Stimulated activated CD4-positive, alpha-beta T cell treated with anti-CD3 and anti-CD28 coated beads, Interleukin-1b, Interleukin-23, amount 100 ng/mL, for 4 hours (primary cell): ENCODE measurements at places on chromosomes 6 and 20.

GRCh38 chr6:33654831-33655554 lies 33.9 kb downstream of the ITPR3 start:
- no peak for DNase-seq

- DNase-seq = no peak
Observed at GRCh38 chr6:102761872-102762271, 1368.4 kb downstream of the GRIK2 start.

GRCh38 chr20:46013829-46014516 lies 5.3 kb downstream of the MMP9 start:
- peak; percentile 65 for DNase-seq

DNA sequence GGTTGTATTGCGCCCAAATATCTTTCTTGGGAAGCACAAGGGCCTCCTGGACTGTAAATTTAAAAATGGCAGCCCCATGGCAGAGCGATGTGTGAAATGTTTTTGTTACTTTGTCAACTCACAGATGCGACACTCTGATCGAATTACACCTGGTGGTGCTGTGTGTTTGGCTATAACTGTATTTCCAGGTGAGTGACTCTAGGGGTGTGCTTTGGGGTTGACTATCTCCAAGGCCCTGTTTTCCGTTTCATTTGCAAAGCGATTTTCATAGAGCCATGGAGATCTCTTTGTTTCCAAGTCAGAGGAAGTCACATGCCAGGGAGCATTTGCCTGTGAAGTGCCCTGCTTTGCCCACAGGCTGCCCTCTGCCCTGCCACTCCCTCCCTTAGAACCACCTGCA lies 93.5 kb downstream of the CDC5L start:
- no peak for DNase-seq

DNA sequence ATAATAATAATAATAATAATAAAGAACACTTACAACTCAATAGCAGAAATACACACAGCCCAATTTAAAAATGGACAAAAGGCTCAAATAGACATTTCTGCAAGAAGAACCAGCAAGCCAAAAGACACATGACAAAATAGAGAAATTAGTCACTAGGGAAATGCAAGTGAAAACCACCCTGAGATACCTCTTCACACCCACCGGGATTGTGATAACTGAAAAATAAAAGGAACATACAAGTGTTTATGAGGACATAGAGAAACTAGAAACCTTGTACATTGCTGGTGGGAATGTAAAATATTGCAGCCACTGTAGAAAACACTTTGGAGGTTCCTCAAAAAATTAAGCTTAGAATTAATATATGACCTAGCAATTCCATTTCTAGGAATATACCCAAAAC lies 59.2 kb downstream of the ZDHHC14 start:
- DNase-seq = no peak

- no peak for DNase-seq
Observed at GRCh38 chr6:128882991-128883611, at the start of gene LAMA2. Gene LAMA2 (plus strand): TSS chr6:128883138. CDS start chr6:128883246, 108 bp downstream.

- no peak for DNase-seq
Observed at GRCh38 chr6:48641544-48641943, 530.5 kb upstream of the PTCHD4 start.

DNA sequence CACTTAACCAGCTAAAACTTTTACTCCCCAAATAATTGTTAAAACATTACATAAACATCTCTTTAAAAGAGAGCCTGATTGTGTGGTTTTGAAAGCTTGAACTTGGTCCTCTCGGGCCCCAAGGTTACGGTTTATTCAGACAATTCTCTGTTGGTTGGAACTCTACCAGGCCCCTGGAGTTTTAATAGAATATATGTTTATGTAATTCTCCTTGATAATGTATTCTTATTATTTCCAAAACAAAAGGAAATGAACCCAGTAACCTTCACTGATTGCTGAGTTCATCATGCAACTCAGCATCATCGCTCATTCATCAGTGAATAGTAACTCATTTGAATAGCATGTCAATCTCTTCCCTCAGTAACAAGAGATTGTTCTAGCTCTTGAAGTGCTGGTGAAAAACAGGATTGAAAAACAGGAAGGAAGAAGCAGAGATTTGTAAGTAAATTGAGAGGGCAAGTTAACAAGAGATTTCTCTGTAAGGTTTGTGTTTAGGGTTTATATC lies 464.5 kb upstream of the MARCKS start:
- DNase-seq = no peak

DNA sequence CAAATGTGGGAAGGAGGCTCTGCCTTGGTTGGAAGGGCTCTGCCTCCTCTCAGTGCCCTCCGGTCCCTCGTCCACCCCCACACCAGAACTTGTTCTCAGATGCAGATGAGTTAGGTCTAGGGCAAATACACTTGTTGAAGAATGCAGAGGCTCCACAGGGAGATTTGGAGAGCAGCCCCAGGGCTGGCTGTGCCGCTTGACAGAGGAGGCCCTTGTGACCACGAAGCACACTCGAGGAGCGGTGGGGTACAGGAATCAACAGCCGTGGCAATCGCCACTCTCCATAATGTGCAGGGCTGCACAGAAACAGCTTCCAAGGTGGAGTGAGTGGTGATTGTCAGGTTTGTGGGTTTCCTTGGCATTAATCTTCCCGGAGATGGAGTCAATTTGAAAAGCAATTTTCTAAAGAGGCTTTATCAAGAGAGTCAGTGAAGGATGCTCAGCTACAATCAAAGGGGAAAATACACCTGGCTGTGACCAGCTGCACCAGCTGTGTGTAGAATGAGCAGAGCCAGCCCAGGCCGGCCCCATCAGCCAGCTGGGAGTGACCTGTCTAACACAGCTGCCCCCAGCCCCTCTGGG lies 59.5 kb downstream of the BFSP1 start:
- DNase-seq = no peak

DNA sequence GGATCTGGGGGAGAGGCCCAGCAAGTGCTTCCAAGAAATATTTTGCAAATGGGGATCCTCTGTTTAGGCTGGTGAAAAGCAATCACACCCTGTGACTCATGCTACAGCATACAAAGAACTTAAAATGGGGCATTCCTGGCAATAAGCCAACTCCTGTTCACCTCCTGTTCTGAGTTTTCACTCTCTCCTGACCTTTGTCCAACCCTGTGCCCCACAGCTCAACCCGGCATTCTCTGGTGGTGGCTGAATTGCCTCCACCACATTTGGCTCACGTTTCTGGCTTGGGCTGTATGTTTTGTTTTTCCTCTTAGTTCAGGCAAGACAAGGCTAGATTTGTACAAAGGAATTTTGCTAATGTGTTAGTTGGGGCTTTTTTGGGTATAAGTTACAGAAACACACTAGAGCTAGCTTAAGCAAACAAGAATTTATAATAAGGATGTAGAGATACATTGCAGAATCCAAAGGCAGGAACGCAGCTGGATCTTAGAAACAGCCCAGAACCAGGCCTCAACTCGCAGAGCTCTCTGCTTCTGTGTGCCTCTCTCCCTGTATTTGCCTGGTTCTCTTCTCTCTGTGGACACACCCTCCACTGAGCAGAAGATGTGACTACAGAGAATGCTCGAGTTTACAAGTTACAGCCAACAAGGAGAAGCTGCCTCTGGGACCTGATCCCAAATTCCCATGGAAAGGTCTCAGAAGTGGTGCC lies 9.4 kb downstream of the ABCC10 start:
- no peak for DNase-seq

DNA sequence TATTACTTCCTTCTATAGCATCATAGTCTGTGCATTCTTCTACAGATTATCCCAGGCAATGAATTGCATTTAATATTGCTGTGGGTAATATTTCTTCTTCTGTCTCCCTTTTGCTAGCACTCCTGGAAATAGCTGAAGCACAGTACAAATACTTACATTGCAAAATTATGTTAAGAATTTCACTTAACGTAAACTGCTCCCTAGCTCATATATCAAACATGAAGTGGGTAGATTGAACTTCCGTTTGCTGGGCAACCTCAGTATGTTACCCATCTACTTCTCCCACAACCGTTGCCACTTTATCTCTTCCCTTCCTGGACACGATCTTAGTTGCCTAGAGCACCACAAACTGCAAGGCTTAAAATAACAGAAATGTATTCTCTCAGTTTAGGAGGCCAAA lies 963.3 kb downstream of the KIF16B start:
- no peak for DNase-seq

- DNase-seq = no peak
Observed at GRCh38 chr6:135861189-135861588, 9.7 kb downstream of the PDE7B start.

GRCh38 chr6:12654514-12654913 lies 62.1 kb upstream of the PHACTR1 start:
- DNase-seq = no peak

DNA sequence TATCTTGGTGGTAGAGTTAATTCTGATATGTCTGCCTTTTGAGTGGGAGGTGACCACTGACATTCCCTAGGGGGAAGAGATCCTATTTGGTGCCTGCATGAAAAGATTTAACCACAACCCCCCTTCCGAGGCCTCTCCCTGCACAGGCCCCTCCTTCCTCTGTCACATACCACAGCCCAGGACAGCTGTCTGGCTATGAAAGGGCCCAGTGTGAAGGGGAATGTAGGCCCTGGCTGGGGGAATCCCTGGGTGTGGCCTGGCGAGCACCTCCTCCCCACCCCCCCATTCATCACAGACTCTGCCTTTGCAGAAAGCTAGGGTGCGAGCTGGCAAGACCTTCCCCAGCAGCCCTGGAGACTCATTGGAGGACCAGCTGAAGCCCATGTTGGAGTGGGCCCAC lies 27.4 kb upstream of the MAPRE1 start:
- DNase-seq = no peak

DNA sequence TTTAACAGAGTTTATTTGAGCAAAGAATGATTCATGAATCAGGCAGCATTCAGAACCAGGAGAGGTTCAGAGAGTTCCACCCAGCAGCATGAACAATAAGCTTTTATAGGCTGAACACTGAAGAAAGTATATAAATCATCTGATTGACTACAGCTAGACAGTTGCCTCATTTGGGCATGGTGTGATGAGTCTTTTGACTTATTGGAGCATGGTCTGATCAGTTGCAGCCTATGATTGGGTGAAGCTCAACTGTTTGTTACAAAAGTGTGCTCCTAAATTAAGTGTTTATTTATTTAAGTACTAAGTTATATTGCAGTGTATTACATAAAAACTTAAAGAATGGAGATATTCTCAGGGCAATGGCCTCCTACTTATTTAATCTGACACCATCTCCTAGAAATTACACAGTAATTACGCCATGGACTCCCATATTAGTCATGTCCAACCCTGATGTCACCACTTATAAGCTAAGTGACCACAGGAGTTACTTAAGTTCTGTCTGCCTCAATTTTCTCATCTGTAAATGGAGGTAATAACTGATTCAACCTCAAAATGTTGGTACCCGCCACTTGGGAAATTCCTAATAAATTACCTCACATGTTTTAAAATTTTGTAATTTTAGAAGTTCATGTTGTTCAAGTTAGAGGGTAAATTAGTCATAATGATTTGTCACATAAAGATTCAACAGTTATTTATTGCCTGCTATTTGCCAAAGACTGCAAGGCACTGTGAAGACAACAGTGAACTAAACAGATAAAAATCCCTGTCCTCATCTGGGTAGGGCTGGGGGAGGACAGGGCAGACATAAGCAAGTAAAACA lies 15.2 kb upstream of the ROS1 start:
- no peak for DNase-seq

- DNase-seq = no peak
Observed at GRCh38 chr20:15571056-15571455, 1002.2 kb downstream of the KIF16B start.

DNA sequence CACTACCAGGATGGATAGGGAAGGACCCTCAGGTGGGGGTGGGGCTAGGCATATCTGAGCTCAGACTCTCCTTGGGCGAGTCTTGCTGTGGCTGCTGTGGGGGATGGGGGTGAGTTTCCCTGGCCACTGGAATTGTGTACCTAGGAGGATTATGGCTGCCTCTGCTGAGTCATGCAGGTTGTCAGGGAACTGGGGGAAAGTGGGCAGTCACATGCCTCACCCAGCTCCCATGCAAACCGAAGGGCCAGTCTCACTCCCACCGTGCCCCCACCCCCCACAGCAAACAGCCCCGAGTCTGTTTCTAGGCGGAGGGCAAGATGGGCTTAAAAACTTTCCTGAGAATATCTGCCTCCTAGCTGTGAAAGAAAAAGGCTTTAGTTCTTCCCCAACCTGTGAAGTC lies 210.3 kb upstream of the FERMT1 start:
- no peak for DNase-seq

DNA sequence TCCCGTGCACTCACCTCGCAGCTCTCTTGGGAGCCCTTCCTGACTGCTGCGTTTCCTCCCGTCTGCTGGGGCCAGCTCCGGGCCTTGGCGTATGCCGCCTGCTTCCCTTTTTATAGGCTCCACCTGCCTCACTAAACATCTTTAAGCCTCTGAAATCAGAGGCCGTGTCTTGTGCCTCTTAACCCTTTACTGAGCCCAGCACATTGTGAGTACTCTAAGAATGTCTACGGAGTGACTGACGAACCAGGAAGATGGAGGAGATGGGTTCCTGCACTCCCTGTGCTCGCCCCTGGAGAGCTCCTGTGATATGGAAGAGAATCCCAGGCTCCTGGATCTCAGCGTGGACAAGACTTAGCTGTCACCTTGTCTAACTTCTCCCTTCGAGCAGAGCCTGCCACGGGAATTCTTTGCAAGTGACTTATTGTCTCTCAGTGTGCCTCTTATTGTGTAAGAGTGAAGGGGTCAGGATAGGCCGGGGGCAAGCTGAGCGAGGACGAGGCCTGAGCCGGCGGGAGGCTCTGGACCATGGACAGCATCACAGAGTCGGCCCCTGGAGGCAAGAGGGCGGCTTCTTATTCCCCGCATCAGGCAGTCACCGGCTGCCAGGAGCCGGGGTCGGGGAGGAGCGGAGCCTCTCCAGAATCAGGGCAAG lies 70.9 kb upstream of the CCDC167 start:
- no peak for DNase-seq

DNA sequence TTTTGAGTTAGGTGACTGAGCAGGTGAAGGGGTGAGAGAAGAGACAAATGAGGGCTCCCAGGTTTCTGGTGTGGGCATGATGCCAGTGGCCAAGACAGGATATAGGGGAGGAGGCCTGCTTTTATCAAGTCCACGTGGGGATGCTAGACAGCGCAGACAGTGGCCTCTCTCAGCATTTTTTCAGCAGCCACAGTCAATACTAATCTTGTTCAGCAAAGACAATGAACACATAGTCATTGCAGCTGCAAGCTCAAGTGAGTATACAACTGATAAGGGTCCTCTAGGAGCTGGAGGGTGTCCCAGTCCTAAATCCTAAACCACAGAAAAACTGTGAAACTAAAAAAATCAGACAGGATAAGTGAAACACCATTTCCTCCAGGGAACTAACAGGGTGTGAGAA lies 48.6 kb downstream of the UQCC1 start:
- DNase-seq = no peak

- no peak for DNase-seq
Observed at GRCh38 chr6:157087974-157088373, 235.3 kb downstream of the TMEM242 start.

DNA sequence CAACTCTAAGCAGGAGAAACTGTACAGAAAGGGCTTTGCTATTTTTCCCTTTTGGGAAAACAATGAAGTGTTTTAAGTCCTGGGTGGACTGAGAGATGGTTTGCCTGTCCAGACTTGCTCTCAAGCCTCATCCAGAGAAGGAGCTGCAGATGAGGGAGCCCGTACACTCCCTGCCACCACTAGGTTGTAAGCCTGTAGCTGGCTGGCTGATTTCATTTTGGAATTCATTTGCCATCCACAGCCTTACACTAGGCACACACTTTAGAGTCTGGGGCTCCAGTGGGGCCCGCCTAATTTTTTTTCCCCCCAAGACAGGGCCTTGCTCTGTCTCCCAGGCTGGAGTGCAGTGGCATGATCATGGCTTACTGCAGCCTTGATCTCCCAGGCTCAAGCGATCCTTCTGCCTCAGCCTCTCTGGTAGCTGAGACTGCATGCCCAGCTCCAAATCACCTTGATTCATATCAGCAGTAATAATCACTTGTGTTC lies 28.4 kb downstream of the POFUT1 start:
- DNase-seq = no peak

GRCh38 chr20:5827098-5827853 lies 77.1 kb downstream of the SHLD1 start:
- DNase-seq = no peak
